Stimulated activated CD4-positive, alpha-beta T cell treated with anti-CD3 and anti-CD28 coated beads, Interleukin-12 subunit alpha, Interleukin-12 subunit beta, amount 100 ng/mL, for 4 hours (primary cell): ENCODE measurements at places on chromosomes 4 and X.

DNA sequence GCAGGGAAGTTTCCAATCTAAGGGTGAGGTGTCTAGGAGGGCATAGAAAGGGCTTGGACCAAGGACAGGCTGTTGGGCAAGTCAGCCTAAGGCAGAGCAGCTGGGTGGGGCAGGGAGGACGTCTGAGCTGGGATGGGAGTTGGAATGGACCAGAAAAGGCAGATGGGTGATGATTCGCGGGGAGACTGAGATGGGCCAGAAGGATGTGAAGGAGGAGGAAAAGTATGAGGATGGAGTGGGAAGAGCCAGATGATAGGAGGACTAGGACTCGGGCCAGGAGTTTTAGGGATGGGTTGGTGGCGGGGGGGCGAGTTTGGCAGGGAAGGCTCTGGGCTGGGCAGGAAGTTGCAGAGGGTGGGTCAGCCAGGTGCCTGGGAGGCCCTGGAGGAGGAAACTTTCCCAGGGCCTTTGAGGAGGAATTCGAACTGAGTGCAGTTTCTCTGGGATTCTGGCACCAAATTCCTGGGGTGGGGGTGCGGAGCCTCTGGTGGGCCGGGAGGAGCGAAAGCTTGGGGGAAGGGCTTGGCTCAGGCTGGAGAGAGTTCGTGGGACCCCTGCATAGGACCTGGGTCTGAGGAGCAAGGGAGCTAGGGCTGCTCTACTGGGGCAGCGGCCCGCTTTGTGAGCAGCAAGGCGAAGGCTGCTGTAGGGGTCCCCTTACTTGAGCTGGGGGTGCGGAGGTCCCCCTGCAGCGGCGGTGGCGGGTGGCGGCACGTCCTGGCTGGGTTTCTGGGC, 8.7 kb upstream of the TIMP1 start:
- DNase-seq: no peak

- no peak for DNase-seq
Observed at GRCh38 chr4:54587107-54587891, 70.5 kb upstream of the KIT start.

DNA sequence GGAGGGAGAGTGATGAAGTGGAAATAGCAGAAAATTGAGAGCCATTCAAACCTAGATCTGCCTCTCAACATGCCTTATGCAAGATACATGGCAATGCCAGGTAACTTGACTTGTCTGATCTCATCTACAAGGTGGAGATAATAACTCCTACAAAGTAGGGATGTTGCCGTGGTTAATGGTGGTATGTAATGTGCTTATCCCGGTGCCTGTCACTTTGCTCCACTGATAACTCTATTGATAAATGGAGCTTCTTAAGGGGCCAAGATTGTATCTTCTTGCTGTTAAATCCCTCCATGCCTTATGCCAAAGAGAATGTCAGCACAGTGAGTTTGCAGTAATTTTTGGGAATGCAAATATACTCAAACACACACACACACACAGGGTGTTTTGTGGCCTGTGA, 355.8 kb downstream of the MAPK10 start:
- no peak for DNase-seq

GRCh38 chrX:71586929-71587328, 8.7 kb downstream of the GCNA start:
- no peak for DNase-seq

DNA sequence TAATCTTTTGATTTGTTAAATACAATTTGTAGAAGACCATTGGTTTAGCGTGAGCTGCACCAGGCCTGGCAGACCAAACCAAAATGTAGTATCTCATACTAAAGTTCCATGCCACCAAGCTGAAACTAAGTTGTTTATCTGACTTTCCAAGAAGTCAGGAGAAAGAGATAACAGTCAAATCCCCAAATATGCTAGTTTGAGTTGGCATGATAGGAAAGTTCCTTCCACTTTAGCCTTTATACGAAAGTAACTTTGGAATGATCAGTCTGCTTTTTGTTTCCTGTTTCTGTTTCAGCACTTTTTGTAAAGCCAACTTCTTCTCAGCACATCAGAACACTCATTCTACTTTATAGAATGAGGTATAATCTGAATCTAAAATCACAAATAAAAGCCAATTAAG, 449.2 kb downstream of the GRXCR1 start:
- no peak for DNase-seq

GRCh38 chrX:79138658-79139241, 5.7 kb upstream of the GPR174 start:
- DNase-seq: no peak

GRCh38 chrX:111955901-111956300, 79.9 kb downstream of the TRPC5OS start:
- no peak for DNase-seq

- DNase-seq: no peak
Observed at GRCh38 chr4:46131498-46132057, 7.7 kb upstream of the GABRG1 start.

DNA sequence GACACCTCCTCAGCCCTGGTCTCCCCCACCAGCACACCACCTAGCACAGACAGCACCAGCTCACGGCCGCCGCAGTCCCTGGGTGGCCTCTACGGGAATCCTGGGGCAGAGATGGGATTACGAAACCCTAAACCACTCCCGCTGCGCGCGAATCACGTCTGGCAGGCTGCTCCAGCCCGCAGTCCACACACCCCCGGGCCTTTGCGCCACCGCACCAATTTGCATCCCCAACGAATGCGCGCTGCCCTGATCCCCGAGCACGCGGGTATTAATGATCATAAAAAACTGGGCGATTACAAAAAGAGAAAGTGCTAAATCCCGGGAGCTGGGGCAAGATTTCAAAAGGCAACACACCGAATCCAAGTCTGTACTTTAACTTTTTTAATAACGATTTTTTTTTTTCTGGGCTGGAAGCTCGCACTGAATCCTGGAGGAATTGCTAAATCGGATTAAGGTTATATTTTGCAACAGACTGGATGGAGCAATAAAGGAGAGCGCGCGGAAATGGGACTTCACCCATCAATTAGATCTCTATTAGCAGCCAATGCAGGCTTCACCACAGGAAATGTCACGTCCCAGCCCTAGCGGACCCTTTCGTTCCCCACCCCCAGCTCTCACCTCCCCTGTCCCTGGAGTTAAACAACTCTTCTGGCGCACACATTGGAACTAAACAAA, 69.8 kb upstream of the TMEM33 start:
- no peak for DNase-seq

DNA sequence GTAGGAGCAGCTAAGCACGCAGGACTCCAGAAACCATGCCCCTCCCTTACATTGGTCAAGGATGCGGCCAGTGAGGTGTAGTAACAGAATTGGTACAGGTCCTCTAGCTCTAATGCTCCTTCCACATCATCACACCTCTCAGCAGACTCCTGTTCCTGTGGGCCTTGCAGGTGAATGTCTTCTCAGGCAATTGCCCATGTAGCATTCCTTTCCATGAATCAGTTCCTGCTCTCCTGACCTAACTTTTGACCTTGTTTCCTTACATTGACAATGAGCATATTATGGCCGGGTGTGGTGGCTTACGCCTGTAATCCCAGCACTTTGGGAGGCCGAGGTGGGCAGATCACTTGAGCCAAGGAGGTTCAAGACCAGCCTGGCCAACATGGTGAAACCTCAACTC, 31.3 kb downstream of the MAP7D3 start:
- no peak for DNase-seq

DNA sequence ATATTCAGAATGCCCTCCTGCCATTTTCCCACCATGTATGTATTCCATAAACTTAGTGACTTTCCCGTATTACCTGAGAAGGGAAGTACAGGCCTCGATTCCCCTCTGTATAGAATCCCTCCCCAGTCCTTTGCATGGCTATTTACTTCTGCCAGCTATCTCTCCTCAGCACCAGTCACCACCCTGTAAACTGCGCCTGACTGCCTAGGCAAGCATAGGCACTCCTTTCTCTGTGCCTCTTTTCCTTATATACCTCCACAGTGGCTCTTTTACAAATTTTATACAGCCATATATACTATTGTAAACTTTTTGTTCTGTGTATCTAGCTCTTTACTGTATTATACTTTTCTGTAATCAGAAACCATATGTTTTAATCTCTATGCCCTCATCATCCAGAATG, 130.9 kb upstream of the TET2 start:
- no peak for DNase-seq

- DNase-seq: no peak
Observed at GRCh38 chrX:34655501-34656455, 1.3 kb downstream of the TMEM47 start.

DNA sequence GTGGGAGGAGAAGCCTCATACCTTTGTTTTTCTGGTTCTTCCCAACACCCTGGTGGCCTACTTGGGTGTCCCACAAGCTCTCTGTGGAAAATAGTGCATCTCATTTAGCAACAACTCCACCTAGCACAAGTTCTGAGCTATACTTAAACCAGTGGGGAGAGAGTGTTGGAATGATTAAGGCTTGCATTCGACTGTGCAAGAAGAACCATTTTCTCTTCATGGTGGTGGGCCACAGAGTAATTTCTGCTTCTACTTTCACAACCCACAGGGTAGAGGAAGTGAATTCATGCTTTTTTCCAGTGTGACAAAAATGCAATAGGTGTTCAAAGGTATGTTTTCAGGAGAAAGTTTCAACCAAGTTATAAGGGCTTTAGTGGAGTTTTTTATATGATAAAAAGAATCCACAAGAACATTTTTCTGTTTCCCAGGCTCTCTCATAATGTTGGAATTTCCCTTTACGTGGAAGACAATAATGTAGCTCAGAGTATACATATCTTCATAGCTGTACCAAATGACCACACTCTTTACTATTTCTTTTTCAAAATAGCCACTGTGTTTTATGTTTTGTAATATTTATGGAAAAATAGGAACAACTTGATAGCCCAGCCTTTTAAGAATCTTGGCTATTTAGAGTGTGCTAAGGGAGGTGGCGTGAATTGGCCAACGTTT, 80.3 kb upstream of the HHIP start:
- no peak for DNase-seq

DNA sequence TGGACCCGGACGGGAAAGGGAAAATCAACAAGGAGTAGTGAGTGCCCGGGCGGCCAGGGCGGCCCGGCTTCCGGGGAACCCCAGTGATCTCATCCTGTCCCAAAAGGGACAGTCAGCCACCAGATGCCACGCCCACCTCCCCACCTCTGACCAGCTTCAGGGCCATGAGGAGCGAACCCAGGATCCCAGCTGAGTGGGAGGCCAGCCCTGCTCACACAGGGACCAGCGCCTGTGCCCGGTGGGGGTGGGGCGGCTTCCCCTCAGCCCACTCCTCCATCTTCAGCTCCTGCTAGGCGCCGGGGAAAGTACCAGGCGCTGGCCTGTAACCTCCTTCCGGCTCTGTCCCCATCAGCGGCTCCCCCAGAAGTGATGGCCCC, 6.2 kb downstream of the MYL5 start:
- DNase-seq: no peak

- no peak for DNase-seq
Observed at GRCh38 chrX:23820235-23820782, 37.3 kb downstream of the SAT1 start.

DNA sequence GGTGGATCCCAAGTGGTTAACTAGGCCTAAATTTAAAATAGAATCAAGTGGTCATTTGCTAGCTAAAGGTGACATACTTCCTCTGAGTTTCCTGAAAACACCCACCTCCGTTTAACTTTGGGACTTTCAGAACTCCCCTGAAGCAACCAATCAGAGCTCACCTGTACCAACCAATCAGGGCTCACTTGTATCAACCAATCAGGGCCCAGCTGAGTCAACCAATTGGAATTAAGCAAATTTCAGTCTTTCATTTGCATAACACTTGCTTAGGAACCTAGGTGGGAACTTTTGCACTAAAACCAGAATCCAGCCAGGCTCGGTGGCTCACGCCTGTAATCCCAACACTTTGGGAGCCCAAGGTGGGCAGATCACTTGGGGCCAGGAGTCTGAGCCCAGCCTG, 15.9 kb downstream of the GPC4 start:
- DNase-seq: no peak

GRCh38 chr4:145196747-145197146, 16.4 kb upstream of the OTUD4 start:
- no peak for DNase-seq

DNA sequence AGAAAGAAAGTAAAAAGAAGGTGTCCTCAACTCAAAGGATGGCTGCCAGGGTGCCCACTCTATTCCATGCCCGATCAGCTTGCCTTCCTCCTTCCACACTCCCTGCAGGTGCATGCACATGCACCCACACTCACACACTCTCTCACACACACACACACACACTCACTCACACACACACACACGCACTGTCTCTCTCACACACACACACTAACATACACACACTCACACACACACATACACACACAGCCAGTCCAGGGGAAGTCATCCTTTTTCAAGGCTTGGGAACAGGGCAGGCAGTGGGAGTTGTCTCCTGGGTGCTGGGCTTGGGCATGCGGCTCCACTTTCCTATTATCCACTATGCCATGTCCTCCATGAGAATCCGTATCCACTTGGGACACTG, 50.4 kb downstream of the CRMP1 start:
- no peak for DNase-seq

DNA sequence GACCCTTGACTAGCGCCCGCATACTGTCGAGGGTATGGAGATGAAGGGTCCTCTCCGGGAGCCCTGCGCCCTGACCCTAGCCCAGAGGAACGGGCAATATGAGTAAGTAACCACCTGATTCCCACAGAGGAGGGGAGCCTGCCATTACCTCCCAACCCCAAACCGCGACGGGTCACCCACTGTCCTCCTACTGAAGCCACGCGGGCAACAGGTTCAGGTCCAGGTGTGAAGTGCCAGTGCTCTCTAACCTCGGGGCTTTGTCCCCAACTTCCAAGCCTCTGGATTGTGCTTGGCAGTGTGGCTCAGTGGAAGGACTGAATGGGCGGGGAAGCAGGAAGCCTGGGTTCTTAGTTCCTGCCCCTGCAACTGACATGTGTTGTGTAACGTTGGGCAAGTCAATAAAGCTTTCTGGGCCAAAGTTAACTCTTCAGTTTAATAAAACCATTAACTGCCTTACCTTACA, 694 bp downstream of the OCRL start:
- peak; percentile 1 for DNase-seq

DNA sequence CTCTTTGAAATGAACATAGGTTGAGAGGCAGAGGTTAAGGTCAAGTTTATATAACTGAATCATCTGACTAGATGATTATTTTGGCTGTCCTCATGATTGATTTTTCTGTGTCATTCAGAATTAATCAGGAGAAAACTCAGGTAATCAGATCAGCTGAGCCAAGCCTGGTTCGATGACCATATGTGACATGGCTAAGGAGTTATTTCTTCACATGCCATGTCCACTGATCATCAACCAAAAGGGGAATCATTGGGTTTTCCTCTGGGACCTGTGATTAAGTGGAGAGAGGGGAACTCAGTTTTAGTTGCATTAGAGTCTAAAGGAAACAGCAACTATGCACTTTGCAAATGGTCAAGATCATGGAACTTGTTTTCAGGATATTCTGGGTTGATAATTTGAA, 20.3 kb upstream of the PACRGL start:
- DNase-seq: no peak

GRCh38 chrX:119251386-119251785, 15.3 kb downstream of the PGRMC1 start:
- DNase-seq: no peak

DNA sequence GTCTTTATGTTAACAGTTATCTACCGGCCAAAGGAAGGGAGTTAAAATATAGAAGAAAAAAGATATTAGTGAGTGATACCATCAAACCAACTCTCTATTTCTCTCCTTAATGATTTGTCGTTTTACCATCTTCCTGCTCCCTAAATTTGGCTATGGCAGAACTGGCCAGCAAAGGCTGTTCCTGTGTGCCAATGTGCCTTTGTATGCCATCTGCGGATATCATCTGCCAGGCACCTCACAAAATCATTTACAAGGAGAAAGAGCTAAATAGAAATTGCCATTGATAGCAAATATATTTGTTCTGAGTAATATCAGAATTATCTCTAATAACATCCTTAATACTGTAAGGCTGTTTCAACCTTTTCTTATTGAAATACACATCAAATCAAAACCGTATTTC, 22.4 kb downstream of the GPM6A start:
- no peak for DNase-seq
